ENCODE measurements at places on chromosomes 2 and 18.

GRCh38 chr2:219706823-219707281 lies 79.4 kb downstream of the SLC4A3 start:
- DNase-seq = no peak

- no peak for DNase-seq
Observed at GRCh38 chr2:14513903-14514302, 118.6 kb upstream of the LRATD1 start.

- peak; percentile 57 for DNase-seq
Observed at GRCh38 chr2:9656270-9656766, 25.5 kb upstream of the YWHAQ start.

GRCh38 chr2:21757805-21758430 lies 634.1 kb downstream of the TDRD15 start:
- DNase-seq = no peak

DNA sequence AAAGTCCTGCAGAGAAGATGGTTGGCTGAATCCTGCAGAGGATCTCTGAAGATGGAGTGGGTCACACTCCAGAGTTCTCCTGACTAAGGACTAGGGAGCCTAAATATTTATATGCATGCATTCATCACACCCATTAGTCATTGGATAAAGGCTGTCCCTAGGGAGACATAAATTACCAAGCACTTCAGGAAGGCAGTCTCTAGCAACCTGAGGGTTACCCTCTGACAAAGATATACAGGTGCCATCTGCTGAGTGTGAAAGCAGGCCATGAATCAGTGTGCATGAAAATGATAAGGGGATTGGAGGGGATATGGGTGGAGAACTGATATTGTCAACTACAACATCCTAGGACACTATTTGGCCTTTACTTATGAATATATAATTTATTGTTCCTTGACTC lies 294.8 kb upstream of the DDX18 start:
- no peak for DNase-seq

- DNase-seq = no peak
Observed at GRCh38 chr2:16625759-16626158, 39.9 kb downstream of the CYRIA start.

- DNase-seq = no peak
Observed at GRCh38 chr2:43057026-43057741, 169.2 kb downstream of the ZFP36L2 start.

DNA sequence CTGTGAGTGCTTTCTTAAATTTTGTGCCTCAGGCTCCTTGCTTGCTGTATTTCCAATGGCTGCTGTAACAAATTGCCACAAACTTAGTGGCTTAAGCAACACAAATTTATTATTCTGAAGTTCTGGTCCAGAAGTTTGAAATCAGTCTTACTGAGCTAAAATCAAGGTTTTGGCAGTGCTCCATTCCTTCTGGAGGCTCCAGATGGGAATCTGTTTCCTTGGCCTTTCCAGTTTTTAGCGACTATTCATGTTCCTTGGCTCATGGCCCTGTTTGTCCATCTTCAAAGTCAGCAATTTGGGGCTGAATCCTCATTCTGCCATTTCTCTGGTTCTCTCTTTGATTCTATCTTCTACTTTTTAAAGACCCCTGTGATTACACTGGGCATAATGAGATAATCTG lies 31.8 kb downstream of the STRADB start:
- DNase-seq = no peak

- DNase-seq = no peak
Observed at GRCh38 chr2:231927566-231927890, 1.3 kb upstream of the NPPC start.

DNA sequence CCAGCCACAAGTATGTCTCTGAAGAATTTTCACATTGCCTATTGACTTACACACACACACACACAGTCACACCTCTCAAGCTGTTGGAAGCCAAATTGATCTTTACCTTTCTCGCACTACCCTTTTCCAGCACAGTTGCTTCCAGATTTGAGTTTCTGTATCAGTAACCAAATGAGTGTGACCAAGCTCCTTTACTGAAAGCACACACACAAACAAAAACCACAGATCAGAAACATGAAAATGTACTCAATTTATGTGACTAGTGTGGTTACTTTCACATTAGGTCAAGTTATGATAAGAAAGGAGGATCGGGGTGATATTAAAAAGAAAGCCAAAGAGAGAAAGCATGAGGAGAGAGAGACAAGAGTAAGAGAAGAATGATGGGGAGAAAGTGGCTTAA lies 993.9 kb upstream of the POU3F3 start:
- no peak for DNase-seq

- no peak for DNase-seq
Observed at GRCh38 chr2:25977768-25978167, 4.5 kb downstream of the KIF3C start.

GRCh38 chr2:4556135-4556896 lies 852.9 kb downstream of the DCDC2C start:
- no peak for DNase-seq
